ENCODE measurements at places on chromosomes 7 and 10. TPM values are rescaled to one million over a fixed set of nuclear protein-coding genes. Genes with fewer than 3 reads are reported as not detected.
A peak's percentile ranks its signal among the peaks of the same experiment; 100 is the strongest.

DPYSL4 gene
- 1.2 TPM for total RNA-seq

DNA sequence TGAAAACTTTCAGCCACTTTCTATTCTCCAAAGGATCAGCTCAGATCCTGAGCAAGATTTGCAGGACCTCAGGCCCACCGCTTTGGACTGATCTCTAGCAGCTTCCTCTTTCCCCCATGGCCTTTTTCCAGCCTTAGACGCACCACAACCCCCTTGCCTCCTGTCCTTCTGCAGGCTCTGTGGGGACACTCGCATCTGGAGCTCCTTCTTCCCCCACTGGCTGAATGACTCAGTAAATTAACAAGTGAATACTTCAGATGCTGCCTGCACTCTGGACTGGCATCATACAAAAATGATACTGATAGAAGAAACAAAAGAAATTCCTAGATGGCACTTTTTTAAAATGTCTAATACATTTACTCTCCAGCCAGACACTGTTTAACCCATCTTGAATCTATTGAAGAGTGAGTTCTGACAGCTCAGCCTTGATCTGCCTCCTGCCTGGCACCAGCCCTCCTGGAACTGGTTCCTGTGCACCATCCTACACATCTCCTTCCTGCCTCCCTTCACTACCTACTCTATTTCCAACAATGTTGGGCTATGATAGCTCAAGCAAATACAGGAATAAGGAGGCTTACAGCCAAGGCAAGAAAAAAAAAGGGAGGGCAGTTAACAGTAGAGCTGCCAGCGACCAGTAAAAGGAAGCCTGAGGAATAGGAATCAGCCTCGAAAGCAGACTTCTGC is 3.3 kb downstream of the FRMPD2 start:
- no peaks in the 10 kb centered on the region for H3K36me3 ChIP-seq

PON1 gene
- total RNA-seq = not detected

- H3K4me3 ChIP-seq = no peak overlapping the region
- no peaks in the 10 kb centered on the region for H3K4me1 ChIP-seq
- peaks cover 57% of the 10 kb centered on the region for H3K36me3 ChIP-seq
- DNase-seq = no peak
- H3K27me3 ChIP-seq = no peaks in the 10 kb centered on the region
- H3K27ac ChIP-seq = no peak overlapping the region
These were observed 28.4 kb downstream of the DPCD start for GRCh38 chr10:101616415-101617101.

GRCh38 chr10:113648478-113648877 is 15.4 kb downstream of the NRAP start:
- no peak for DNase-seq
- H3K36me3 ChIP-seq = no peaks in the 10 kb centered on the region
- H3K27me3 ChIP-seq = no peaks in the 10 kb centered on the region
- no peaks in the 10 kb centered on the region for H3K4me1 ChIP-seq

DNA sequence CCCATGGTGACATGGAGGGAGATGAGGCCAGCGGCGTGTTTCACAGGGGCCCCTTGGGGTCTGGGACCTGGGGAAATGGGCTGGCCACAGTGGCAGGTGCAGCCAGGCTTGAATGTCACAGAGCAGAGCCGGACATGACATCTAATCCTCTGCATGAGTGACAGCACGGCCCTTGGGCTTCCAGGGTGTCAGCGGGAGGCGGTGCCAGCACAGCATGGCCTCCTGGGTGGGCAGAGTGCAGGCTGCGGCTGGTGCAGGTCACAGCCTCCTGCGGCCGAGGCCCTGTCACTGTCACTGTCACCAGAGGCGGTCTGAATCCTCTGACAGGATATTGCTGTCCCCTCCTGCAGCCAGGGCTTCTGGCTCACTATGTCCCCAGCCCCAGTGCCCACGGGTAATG is 18.2 kb downstream of the BHLHA15 start:
- H3K27ac ChIP-seq = no peak overlapping the region
- H3K36me3 ChIP-seq = peaks cover 51% of the 10 kb centered on the region
- H3K4me1 ChIP-seq = no peaks in the 10 kb centered on the region

- H3K27ac ChIP-seq = no peak overlapping the region
- no peak overlapping the region for H3K4me3 ChIP-seq
- peaks cover 6% of the 10 kb centered on the region for H3K4me1 ChIP-seq
- DNase-seq = no peak
- no peaks in the 10 kb centered on the region for H3K27me3 ChIP-seq
These were observed 19.4 kb upstream of the IL15RA start for GRCh38 chr10:5996696-5997095.

- no peak for DNase-seq
- H3K4me3 ChIP-seq = no peak overlapping the region
- H3K27me3 ChIP-seq = no peaks in the 10 kb centered on the region
- H3K36me3 ChIP-seq = peaks cover 28% of the 10 kb centered on the region
These were observed 114.2 kb upstream of the GPR22 start for GRCh38 chr7:107355616-107356015.

CTNNA3 gene
- not detected for total RNA-seq

DNA sequence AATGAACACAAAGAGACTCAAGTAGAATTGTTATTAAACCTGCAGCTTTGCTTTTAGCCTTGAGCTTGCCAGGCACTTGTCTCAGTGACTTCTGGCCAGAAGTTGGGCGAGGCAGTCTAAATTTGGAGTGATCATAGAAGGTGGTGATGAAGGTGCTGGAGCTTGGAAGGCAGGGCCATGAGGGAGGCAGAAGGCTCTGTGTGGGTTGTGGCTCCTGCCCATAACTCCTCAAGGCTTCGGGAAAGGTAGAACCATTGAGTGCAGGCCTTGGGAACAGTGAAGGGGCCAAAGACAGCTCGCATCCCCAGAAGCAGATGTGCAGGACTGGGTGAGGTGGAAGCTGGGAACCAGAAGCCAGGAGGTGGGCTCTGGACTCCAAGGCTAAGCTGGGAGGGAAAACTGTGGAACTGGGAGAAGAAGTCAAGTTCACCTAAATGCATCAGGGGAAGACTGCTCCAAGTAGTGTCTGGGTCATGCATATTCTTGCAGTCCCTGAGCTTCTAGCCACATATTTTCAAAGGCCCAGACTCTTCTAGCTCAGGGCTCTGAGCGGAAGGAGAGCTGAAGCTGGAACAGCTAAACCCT is 111.1 kb upstream of the HABP2 start:
- H3K27ac ChIP-seq = no peak overlapping the region
- DNase-seq = no peak
- no peaks in the 10 kb centered on the region for H3K4me1 ChIP-seq
- H3K36me3 ChIP-seq = no peaks in the 10 kb centered on the region
- no peak overlapping the region for H3K4me3 ChIP-seq

ELOVL3 gene
- total RNA-seq = not detected

DNA sequence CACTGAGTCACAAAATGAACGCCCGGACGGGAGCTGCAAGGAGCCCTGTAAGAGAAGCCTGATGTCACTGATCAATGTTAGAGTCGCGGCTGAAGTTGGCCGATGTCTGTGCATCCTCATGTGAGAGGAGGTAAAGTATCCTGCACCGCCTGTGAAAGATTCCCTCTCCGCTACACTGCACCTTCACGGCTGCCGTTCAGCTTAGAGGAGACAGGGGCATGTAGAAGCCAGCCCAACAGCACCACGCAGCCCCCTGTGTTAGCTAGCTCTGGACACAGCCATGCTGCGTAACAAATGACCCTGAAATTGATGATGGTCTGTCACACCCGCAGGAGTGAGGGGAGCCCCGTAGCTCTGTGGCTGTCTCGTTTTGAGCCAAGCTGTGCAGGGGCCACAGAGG is 81.5 kb upstream of the DIP2C start:
- no peaks in the 10 kb centered on the region for H3K36me3 ChIP-seq
- H3K27ac ChIP-seq = no peak overlapping the region
- no peak overlapping the region for H3K4me3 ChIP-seq

DNA sequence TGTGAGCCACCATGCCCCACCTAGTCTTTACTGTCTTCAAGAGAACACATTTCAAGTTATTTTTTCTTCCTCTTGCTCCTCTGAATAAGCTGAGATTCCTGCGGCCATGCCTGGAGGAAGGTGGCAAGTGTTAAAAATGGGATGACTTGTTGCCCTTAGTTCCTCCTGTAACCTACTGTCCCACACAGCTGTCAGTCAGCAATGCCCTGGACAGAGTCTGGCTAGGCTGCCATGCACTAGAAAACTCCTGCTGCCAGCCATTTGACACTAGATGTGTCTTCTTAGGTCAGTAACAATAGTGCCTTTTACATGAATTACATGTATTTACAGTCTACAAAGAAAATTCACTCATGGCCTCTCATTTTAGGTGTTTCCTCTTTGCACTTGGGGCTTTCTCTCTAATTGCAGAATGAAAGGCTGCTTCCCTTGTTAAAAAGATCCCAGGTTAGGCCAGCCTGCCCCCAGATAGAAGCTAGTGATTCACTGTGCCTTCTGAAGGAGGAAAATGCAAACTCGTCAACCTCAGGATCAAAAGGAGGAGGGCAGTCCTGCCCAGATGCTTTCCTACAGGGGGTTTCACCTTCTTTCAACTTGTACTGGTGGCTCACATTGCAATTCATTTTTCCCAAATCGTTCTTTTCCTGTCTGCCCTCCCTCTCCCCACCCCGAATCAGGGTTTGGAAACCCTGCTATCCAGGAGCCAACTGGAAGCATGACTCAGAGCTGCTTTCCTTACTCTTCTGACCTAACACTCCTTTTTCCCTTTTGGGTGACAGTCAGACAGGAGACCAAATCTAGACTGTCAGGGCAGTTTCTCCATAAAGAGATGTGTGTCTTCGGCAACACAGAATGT is 136.6 kb downstream of the SPAG6 start:
- no peak overlapping the region for H3K27ac ChIP-seq
- no peaks in the 10 kb centered on the region for H3K36me3 ChIP-seq
- H3K27me3 ChIP-seq = peaks cover 11% of the 10 kb centered on the region
- DNase-seq = no peak

TLX1 gene
- not detected for total RNA-seq

GRCh38 chr10:87506956-87507355 is 2.3 kb downstream of the MINPP1 start:
- H3K27ac ChIP-seq = no peak overlapping the region
- DNase-seq = no peak
- peaks cover 14% of the 10 kb centered on the region for H3K36me3 ChIP-seq
- no peaks in the 10 kb centered on the region for H3K27me3 ChIP-seq
- peaks cover 22% of the 10 kb centered on the region for H3K4me1 ChIP-seq
- H3K4me3 ChIP-seq = peak overlapping the region; percentile 84

- H3K27ac ChIP-seq = no peak overlapping the region
- H3K36me3 ChIP-seq = no peaks in the 10 kb centered on the region
- no peaks in the 10 kb centered on the region for H3K27me3 ChIP-seq
- H3K4me1 ChIP-seq = no peaks in the 10 kb centered on the region
These were observed 205.2 kb upstream of the ADARB2 start for GRCh38 chr10:1942478-1942877.

- H3K27ac ChIP-seq = no peak overlapping the region
- H3K4me1 ChIP-seq = no peaks in the 10 kb centered on the region
- DNase-seq = no peak
- no peaks in the 10 kb centered on the region for H3K36me3 ChIP-seq
- H3K27me3 ChIP-seq = peaks cover 3% of the 10 kb centered on the region
These were observed 174.1 kb upstream of the GPR26 start for GRCh38 chr10:123492016-123492415.

UPK3BL2 gene
- total RNA-seq = 98.1 TPM

PON3 gene
- total RNA-seq = not detected

DNA sequence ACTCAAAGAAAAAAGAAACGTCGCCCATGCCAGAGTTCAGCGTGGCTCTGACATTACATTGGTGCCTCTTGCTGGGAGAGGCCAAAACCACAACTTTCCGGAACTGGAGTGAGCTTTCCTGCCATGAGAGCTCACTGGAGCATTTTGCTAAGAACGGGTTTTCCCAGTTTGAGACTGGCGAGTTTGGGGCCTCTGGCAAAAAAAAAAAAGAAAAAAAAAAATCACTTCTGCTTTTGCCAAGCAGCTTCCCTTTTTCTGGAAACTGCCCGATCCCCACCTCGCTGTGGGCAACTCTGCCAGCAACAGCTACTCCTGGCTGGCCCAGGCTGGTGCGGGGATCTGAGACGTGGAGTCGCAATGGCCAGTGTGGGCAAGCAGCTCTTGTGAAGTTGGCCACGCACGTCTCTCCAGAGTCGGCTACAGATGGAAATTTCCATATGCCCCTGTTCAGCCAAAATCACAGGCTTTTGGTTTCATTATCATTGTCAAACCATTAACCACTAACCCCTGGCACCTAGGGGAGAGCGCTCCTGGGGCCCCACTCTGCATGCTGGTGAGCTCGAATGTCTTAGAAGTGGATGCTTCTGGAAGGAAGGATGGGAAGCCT is 25.7 kb downstream of the PRKAG2 start:
- no peak overlapping the region for H3K27ac ChIP-seq
- peaks cover 9% of the 10 kb centered on the region for H3K4me1 ChIP-seq
- no peak overlapping the region for H3K4me3 ChIP-seq

AS3MT gene
- total RNA-seq = 0.37 TPM

GRCh38 chr10:133277993-133278576 is 1.4 kb upstream of the ADAM8 start:
- H3K4me3 ChIP-seq = peak overlapping the region; percentile 13
- peaks cover 18% of the 10 kb centered on the region for H3K36me3 ChIP-seq
- peaks cover 57% of the 10 kb centered on the region for H3K4me1 ChIP-seq
- H3K27me3 ChIP-seq = no peaks in the 10 kb centered on the region

LLCFC1 gene
- total RNA-seq = not detected

DNA sequence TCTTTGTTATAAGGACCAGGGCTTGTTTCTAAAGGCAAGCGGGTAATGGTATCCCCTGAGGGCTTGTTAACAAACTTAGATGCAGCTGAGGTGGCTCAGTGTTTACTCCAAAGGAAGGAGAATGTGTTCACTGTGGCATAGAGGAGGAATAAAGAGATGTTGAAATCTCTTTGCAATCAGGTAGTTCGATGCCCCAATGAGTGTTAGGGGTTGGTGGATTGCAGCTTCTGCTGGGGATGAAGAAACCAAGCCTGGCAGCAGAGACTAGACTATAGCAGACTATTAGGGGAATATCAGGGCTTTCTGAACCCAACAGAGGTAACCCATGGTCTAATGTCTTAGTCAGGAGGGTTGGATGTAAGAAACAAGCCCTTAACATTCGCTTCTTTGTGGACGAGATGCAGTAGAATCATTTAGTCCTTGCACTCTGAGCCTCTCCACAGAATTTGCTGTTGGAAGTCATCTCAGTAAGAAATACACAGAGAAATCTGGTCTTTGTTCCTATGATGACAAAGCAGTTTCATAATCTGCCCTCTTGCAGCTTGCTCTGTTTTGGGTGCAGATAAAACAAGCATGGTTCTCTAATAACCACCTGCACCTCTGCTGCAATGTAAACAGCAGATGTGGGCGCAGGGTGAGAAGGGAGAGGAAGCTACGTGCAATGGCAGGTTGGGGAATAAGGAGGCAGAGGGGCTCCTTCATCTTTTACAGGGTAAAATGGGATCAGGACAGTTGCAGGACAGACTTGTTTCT is 108.6 kb downstream of the NRF1 start:
- no peak for DNase-seq
- no peak overlapping the region for H3K27ac ChIP-seq
- no peaks in the 10 kb centered on the region for H3K27me3 ChIP-seq
- peaks cover 69% of the 10 kb centered on the region for H3K36me3 ChIP-seq
- no peaks in the 10 kb centered on the region for H3K4me1 ChIP-seq

GRCh38 chr10:124591123-124591495 is 129.5 kb downstream of the LHPP start:
- no peak overlapping the region for H3K4me3 ChIP-seq
- H3K27me3 ChIP-seq = no peaks in the 10 kb centered on the region
- DNase-seq = no peak
- no peak overlapping the region for H3K27ac ChIP-seq
- no peaks in the 10 kb centered on the region for H3K4me1 ChIP-seq

GRCh38 chr10:60043561-60044241 is 137.3 kb upstream of the CCDC6 start:
- H3K4me3 ChIP-seq = no peak overlapping the region
- H3K27ac ChIP-seq = no peak overlapping the region
- H3K36me3 ChIP-seq = no peaks in the 10 kb centered on the region
- no peaks in the 10 kb centered on the region for H3K4me1 ChIP-seq
- no peak for DNase-seq

Measured in CD4-positive, CD25-positive, alpha-beta regulatory T cell (primary cell).